ENCODE measurements at places on chromosomes 7 and 10.

- DNase-seq: no peak
These were observed 37.5 kb downstream of the PLEKHA8 start for GRCh38 chr7:30065746-30066145.

- DNase-seq: no peak
These were observed 150.9 kb downstream of the SEMA3A start for GRCh38 chr7:84043661-84044191.

DNA sequence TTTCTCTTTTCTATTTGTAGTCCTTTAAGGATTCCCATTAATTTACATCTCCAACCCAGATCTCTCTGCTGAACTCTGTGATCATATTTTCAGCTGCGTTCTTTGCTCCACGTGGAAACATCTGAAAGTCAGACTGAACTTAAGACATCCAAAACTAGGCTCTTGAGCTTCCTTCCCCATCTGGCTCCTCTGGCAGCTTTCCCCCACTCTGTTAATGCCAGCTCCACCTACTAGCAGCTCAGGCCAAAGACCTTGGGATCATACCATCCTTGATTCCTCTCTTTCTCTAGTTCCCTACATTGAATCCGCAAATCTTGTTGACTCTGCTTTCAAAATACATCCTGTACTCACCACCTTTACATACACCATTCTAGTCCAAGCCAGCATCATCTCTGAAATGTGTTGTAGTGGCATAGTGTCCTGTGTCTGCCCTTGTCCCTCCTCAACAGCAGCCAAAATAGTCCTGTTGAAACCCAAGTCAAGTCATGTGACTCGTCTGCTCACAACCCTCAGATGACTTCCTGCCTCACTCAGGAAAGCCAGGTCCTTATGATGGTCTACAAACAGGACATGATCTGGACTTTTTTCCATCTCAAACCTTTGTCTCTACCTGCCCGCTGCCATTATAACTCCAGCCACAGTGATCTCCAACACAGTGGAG, 7.0 kb downstream of the REEP3 start:
- no peak for DNase-seq

DNA sequence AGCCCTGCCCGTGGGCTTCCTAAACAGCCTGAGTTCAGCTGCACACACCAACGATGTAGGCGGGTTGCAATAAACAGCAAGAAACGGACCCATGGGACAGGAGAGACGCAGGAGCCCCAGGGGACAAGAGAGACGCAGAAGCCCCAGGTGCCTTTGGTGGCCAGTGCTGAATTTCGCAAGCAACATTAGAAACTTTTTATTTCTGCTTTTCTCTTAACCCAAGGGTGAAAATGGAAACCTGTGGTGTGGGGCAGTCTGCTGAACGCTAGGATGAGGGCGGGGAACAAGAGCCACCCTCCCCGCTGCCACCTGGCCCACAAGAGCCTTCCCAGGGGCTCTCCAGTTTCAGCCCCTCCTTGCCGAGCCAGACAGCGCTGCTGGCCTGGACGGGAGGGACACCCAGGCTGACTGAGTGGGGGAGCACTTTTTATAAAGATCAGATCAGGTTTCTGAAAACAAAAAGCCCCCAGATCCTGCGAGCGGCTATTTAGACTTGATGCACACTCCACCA, 20.0 kb upstream of the GPR146 start:
- no peak for DNase-seq

DNA sequence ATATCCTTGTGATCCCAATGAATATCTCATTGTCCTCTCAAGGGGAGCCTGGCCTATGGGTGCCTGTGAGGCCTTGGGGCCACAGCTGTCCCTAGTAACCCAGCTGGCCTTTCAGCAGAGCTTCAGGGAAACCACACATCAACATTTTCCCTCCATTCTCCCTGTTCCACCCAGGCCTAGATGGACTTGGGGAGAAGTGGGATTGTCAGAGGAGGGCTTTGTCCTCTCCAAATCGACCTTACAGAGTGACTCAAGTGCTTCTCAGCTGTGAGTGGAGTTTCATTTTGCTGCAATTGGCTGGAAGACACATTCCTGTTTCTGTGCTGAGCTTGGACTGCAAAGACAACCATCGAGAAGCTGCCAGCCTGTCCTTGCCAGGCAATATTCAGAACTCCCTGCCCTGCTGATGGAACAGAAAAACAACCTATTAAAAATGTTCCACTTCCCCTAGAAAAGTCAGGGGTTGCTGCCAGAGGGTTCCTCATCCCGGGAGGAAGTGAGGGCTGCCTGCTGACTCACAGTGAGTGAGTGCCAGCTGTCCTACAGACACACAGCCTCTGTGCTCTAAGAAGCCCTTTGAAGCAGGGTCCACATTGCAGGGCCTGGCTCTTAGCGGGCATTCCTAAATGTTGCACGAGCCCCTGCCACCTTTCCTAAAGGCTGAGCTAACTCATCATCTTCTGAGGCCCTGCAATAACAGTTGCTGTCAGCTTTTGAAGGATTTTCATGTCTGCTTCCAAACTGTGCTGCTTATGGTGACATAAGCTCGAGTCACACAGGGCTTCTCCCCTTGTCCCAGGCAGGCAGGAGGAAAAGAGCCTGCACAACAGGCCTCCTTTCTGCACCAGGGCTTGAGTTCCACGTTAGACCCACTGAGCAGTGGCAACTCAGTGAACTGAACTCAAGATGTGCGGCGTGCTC, 20.5 kb downstream of the STRA8 start:
- peak; percentile 48 for DNase-seq

DNA sequence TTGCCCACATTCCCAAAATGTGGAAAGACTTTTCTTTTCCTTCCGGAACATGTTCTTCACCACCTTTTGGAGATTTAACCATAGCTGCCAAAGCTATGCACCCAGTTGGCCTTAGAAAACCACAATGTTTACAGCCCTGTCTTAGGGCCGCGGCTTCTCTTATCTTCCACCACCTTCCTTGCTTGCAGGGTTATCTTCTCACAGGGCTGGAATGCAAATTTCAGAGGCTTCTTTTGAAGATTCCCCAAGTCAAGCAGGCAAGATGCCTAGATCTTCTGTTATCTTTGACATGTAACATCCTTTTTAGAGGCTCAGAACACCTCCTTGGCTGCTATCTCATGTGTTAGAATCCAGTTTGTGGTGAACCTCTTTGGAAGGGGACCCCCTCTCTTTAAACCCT, 11.1 kb downstream of the KCTD7 start:
- no peak for DNase-seq

DNA sequence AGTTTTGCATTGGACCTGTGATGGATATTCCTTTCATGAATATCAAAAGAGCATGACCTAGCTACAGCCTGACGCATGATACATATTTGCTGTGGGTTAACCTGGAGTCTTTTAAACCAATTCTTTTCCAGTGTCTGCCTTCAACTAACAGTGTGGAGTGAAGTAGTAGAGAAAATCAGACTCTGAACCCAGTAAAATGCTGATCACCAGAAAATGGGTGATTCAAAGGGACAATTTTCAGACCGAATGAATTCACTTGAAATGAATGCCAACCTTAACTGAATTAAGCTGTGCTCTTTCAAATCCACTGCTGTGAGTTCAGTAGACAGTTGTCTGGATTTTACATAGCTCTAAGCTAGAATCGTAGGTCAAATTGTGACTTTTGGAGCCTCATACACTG, 123.0 kb downstream of the CDK14 start:
- no peak for DNase-seq

DNA sequence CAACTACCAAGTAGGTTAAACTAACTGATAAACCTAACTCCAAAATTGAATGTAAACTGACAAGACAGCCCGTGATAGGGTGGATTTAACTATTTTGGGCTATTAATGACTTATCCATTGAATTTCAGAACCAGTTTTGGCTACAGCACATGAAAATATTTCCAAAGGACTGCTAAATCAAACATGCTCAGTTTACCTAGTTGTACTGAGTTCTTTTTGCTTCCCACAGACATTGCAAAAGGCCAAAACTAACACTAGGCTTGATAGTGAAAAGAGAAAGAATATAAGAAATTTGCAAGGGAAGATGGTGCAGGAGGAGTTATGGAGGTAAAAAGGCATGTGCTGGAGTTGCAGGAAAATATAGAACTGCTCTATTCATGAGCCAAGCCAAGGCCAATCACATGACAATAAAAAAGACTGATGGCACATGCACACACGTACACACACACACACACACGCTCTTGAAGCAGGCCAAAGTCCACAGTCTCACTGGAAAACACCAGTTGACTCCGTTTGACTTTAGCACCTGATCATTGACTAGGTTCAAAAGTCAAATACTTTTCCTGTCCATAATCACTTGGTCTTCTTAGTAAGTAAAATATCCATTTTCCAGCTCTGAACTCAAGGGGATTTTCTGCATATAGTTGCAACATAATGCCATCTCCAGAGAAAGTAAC, 76.0 kb upstream of the AGBL3 start:
- no peak for DNase-seq

- DNase-seq: no peak
These were observed 56.2 kb downstream of the OAT start for GRCh38 chr10:124362568-124362967.

DNA sequence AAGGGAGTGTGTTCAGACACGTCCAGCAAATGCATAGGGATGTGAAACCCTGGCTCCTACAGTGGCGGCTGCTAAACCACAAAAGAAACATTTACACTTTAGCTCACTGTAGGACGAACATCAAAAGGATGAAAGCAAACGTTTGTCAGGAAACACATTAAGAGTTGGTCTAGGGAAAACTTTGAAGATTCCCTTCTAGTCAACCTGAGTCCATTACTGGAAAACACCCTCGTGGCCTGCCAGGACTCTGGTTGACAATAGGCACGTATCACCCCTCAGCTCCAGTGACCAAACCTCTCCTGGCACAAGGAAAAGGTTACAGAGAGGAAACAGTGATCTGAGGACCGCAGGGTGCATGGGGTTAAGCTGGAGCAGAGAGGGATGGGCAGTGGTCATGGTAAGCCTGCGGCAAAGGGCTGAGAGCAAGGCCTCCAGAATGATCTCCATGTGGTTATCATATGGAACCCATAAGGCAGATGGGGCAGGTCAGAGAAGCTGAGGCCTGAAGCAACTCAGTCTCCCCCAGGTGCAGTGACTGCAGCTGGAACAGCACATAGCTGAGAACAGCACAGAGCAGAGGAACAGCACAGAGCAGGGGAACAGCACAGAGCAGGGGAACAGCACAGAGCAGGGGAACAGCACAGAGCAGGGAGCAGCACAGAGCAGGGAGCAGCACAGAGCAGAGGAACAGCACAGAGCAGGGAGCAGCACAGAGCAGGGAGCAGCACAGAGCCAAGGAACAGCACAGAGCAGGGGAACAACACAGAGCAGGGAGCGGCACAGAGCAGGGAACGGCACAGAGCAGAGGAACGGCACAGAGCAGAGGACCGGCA, 49.9 kb downstream of the CHST15 start:
- DNase-seq: no peak

All from PC-9 (cell line).